ENCODE measurements at places on chromosomes 3 and 15. TPM values are rescaled to one million over a fixed set of nuclear protein-coding genes. Genes with fewer than 3 reads are reported as not detected.

Gene NUP210
- total RNA-seq: 5.6 TPM

Gene ALDH1L1
- total RNA-seq: 19.6 TPM

Gene IL17RD
- total RNA-seq: 4.5 TPM

Gene TEX9
- total RNA-seq: 5.8 TPM

Gene ANKDD1A
- 4.6 TPM for total RNA-seq

Measured in gastroesophageal sphincter (tissue), 4 donors.